EL (cell line): ENCODE measurements at places on chromosomes 4 and X.

GRCh38 chr4:151540728-151541388 is 131.9 kb downstream of the FHIP1A start:
- peak; percentile 95 for DNase-seq

DNA sequence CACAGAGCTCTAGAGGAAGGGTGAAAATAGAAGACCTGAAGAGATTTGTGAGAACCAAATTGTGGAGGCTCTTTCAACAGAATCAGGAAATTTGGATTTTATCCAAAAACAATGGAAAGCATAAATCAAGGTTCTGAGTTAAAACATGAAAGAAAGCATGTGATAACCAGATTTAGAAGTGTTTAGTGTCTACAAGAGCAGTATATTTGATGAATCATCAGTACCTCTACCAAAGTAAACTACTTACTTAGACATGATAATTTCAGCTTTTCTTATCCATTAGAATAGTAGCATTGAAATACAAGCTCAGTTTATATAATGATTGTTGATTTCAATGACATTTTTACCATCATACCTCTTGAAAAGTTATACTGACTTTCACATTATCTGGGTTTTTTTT is 25.9 kb upstream of the INTU start:
- DNase-seq = no peak

GRCh38 chr4:189823591-189823990 is 117.1 kb upstream of the FRG1 start:
- DNase-seq = no peak

- no peak for DNase-seq
These were observed 7.6 kb downstream of the L1CAM start for GRCh38 chrX:153878345-153878744.

DNA sequence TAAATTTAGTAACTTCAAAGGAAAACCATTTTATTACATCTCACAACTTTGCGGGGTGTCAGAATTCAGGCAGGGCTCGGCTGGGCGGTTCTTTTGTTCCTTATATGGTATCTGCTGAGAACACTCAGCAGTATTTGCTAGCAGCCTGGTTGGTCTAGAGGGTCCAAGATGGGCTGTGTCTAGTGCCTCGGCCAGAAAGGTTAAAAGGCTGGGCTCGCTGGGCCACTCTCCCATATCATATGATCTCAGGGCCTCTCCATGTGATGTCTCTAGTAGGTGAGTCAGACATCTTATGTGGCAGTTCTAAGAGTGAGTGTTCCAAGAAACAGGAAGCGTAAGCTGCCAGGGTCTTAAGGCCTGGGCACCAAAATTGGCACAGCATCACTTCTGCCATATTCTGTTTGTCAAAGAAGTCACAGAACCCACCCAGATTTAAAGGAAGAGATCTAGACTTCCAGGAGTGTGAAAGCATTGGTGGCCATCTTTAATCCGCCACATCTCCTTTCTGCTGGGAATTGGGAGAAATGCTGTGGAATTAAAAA is 100.9 kb upstream of the ATP6AP2 start:
- no peak for DNase-seq

GRCh38 chr4:145723336-145723735 is 43.4 kb downstream of the C4orf51 start:
- DNase-seq = no peak

DNA sequence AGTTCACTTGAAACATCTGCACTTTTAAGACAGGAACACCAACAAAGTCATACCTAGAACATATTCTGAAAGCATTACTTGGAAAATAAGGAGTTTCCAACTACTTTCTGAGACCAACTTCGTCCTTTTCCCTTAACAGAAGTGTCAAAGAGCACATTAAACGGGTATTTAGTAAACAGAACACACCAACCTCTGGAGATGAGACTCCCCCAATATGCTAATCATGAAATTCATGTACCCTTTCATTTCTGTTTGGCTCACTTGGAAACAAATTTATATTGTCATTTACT is 69.2 kb downstream of the NOCT start:
- no peak for DNase-seq

- no peak for DNase-seq
These were observed 49.8 kb upstream of the TNIP3 start for GRCh38 chr4:121213940-121214339.

- DNase-seq = peak; percentile 33
These were observed 17.2 kb downstream of the SPIN3 start for GRCh38 chrX:56978172-56978571.

DNA sequence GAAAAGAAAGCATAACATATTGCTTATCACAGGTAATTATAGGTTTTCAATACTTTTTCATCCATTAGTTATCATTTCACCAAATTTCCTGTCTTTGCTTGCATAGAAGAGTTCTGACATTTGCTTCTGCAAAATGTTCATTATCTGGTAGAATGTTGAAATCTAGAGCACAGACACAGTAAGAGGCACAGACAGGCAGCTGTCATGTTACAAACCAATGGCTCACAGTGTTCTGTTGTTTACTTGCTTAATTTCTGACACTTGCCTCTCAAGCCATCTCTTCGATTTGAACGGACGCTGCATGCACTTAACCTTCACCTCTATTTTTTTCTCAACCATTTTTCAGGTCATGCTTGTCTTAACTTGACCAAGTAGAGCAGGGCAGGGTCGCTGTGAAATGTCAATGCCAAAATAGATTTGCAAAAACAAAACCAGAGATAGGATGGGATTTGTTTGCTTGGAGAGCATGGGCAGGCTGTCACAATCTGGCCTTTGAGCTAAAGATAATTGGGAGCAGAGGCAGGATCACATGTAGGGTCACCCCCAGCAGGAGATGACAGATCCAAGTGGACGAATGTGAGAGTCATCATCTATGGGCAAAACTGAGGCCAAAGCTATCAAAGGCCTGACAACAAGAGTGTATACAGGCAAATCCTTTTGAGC is 292.3 kb downstream of the SMARCA1 start:
- DNase-seq = no peak

DNA sequence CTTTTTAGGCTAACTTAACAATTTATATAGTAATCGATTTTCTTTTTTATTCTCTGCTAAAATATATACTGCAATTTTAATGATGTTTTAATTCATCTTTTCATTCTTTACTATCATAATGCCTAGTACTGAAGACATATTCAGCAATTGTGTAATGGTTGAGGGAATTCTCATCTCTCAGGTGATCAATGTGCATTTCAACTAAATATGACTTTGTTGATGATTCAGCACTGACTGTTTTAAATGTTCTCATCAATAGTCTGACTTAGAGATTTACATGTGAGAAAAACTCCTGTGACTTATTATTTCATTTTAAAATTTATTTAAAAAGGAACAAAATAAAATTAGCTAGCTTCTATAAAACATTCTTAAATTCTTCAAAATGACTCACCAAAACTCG is 1450.3 kb downstream of the STIM2 start:
- DNase-seq = no peak

DNA sequence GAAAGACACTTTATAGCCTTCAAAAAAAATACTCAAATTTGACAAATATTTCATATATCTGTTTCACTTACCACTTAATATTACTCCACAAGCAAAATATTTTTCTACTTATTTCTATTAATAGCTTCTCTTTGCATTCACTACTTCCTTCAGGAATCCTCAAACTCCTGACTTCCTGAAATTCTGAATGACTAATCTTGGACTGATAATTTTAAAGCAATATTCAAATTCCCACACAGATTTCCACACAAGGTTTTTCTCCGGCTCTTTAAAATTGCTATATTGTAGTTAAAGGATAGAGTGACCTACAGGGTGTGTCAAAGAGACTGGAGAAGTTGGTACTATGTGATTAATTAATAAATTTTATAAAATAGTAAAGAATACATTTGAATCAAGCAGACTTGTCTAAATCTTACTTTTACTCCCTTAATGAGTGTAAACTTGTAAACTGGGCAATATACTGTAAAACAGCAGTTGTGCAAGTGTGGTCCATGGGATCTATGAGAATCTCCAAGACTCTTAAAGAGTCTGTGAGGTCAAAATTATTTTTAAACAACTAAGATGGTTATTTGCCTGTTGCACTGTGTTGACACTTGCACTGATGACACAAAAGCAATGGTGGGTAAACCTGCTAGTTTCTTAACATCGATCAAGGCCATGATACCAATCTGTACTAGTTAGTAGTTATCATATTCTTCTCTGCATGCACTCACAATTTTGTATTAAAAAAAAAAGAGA is 44.5 kb downstream of the ANKRD17 start:
- peak; percentile 40 for DNase-seq

- DNase-seq = no peak
These were observed 211.1 kb downstream of the ADGRL3 start for GRCh38 chr4:61411241-61411640.

- DNase-seq = peak; percentile 38
These were observed 3.0 kb downstream of the LINC00632 start for GRCh38 chrX:140712413-140713173.

- DNase-seq = no peak
These were observed 62.8 kb downstream of the PPP3CA start for GRCh38 chr4:101284546-101284945.

DNA sequence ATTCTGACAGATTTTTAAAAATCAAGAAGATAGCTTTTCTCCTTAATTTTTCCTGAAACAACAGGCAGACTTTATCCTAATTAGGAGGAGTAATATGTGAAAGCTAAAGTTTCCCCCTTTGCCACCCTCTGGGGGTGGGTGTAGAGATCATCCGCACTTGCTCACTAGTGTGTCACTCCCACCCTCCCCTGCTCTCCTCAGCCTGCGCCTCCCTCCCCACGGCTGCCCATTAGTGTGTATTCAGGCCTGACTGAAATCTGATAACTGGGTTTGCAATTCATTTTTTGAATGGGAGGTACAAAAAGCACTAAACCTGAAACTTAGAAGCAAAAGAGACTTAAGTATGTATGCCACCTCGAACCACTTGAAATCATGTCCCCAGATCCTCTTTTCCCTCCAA is 110.4 kb upstream of the TRIM2 start:
- DNase-seq = no peak

DNA sequence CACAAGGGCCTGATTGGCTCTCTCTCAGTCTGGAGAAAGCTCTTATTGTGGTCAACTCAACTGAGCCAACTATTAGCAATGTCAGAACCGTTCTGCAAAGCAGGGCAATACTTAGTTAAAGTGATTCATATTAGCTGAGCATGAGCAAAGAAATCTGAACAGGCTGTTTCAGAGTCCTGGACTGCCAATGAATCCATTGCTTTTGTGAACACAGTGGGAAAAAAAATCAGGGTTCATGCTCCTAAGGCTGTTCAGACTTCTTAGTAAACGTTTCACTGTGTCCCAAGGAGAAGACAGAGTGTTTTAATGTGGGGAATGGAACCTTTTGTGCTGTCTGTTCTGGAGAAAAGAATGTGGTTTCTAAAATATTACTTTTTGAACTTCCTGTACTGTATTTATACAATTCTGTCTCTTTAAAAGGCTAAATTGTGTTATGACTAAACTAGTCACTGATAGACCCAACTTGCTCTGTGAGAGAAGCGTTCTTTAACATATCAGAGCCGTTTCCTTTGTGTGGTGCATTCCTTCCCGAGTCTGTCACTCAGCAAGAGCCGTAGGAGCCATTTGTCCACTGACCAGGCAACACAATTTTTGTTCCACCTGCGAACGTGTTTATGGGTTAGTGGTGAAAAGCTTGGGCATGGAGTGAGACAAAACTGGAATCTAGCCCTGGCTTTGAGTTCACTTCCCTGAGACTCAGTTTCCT is 366.1 kb downstream of the FBXO8 start:
- no peak for DNase-seq

- DNase-seq = peak; percentile 53
These were observed 342.7 kb downstream of the GLUD2 start for GRCh38 chrX:121389976-121390714.

DNA sequence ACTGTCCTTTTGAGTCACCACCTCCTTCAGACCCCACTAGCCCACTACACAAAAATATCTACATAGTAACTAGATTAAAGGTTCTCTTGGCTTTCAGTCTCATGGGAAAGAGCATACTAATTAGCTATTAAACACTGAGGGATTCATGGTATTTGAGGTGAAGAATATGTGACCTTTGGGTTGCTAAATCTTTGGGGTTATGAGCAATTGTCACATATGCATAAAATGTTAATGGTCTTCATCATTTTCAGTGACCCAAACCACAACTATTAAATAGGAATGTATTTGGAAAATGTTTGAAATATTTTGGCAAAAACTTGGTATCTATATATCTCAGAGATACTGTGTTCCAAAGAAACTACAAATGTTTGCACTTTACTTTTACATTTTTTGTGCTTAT is 365.1 kb downstream of the MAGEB5 start:
- no peak for DNase-seq

- peak; percentile 1 for DNase-seq
These were observed 42.0 kb upstream of the RBMXL3 start for GRCh38 chrX:115147220-115147619.

DNA sequence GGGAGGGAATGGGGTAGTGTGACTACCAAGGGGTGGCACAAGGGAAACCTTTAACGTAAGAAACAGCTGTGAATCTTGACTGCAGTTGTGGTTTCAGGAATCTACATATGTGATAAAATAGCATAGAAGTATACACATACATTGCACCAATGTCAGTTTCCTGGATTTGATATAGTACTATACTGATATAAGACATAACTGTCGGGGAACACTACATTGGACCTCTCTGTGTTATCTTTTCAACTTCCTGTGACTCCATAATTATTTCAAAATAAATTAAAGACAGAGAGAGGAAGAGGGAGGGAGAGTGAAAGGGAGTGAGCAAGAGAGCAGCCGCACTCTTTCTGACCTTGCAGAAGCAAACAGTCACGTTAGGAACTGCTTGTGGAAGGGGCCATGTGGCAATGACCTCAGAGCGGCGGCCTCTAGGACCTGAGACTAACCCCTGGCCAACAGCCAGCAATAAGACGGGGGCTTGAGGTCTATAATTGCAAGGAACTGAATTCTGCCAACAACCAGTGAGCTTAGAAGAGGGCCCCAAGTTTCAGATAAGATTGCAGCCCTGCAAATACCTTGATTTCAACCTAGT is 47.4 kb downstream of the NALF2 start:
- DNase-seq = no peak

GRCh38 chr4:146916479-146917076 is 29.1 kb downstream of the TTC29 start:
- peak; percentile 40 for DNase-seq

- peak; percentile 28 for DNase-seq
These were observed 2153.6 kb upstream of the AGA start for GRCh38 chr4:179595671-179596410.

GRCh38 chr4:40948014-40948413 is 198.3 kb downstream of the NSUN7 start:
- no peak for DNase-seq

GRCh38 chrX:125998432-125998831 is 167.7 kb downstream of the DCAF12L2 start:
- no peak for DNase-seq

DNA sequence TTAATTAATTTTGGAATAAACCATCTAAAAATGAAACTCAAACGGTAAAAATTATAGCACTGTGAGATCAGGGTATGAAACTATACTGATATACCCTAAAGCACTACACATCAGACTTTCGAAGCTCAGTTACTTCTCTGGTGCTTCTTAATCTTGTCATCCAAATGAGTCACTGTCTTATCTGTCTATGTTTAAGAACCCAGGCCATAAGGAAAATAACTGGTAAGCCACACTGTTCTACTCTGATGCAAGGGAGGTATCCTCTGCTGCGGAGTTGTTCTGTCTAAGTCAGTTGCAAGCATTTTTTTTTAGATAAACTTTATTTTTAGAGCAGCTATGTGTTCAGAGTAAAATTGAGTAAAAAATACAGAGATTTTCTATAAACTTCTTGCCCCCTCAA is 830.8 kb upstream of the POU3F4 start:
- no peak for DNase-seq
